ENCODE measurements at places on chromosomes 16 and 17.

GRCh38 chr17:17523001-17523730 is 27.0 kb upstream of the RASD1 start:
- no peak for DNase-seq

DNA sequence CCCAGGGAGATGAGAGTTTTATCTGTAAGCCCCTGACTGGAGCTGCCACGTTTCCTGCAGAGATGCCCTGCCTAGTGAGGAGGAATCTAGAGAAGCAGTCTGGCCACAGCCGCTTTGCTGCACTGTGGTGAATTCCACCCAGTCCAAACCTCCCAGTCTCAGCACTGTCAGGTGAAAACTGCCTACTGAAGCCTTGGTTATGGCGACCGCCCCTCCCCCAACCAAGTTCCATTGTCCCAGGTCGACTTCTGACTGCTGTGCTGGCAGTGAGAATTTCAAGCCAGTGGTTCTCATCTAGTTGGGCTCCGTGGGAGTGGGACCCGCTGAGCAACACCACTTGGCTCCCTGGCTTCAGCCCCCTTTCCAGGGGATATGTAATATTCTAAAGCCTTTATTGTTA is 10.2 kb upstream of the LYZL6 start:
- DNase-seq = no peak

DNA sequence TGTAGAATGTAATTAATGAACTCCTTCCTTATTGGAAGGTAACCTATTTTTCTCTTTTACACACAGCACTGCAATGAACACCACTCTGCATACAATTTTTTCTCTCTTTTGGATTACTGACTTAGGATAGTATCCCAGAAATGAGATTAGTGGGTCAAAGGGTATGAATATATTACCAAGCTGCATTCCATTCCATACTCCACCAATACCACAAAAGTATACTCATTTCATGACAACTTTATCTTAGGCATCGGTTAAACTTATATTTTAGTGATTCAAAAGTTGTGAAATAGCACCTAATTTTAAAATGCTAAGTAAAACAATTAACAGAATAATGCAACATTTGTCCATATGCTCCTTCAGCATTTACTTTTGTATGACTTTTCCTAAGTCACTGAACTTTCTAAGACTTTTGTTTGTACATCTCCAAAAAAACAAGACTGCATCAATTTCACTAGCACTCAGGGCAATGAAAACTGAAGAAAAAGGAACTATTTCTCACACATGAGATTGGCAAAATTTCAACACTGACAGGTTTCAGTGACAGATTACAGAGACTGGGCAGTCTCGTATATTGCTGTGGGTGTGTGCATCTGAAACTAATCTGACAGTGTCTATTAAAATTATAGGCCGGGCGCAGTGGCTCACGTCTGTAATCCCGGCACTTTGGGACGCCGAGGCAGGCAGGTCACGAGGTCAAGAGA is 32.1 kb downstream of the HELZ start:
- DNase-seq = peak; percentile 29

DNA sequence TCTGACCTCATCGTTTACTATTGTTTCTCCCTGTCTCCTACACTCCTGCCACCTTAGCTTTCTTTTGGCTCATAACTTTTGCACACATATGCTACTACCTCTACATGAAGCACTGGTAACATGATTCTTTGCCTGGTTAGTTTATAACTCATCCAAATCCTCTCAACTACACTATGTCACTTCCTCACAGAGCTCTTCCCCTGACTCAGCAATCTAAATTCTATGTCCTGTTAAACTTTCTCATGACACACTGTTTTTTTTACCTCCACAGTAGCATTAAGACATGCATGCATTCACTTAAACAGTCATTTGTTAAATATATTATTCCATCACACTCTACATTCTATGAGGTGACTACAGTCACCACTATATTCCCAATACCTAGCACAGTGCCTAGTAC is 19.7 kb downstream of the APPBP2 start:
- DNase-seq = no peak

GRCh38 chr16:22296225-22297113 is 740 bp upstream of the POLR3E start:
- DNase-seq = no peak

- no peak for DNase-seq
Observed at GRCh38 chr16:84258266-84258665, 18.5 kb upstream of the KCNG4 start.

- no peak for DNase-seq
Observed at GRCh38 chr17:28230011-28230410, 89.0 kb upstream of the TMEM97 start.

GRCh38 chr17:8563024-8563776 is 67.3 kb downstream of the MYH10 start:
- no peak for DNase-seq

DNA sequence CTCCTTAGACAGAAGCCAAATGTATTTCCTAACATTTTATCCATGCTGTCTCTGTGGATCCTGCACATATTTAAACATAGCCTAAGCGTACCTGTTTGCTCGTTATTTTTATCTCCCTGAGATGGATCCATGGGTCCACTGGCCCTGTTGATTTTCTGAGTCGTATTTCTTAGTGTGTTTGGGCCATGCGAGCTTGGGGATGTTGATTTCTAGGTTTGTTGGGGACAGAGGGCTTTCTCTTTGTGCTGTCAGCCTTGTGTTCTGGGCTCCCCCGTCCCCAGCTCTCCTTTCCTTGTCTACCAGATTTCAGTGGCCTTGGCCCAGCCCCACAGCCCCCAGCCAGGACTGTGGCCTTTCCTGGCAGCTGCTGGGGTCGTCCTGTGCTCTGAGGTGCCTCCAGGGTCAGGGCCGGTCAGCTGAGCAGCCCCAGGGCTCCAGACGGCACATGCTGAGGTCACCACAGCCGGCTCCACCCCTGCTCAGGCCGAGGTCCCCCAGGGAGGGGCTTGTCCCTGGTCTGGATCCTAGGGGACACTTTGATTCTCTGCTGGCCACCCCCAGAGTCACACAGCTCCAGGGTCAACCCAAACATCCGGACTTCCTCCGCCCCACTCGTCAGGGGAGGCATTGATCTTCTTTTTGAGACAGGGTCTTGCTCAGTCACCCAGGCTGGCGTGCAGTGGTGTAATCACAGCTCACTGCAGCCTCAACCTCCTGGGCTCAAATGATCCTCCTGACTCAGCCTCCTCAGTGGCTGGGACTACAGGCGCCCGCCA is 4.4 kb downstream of the SSTR5 start:
- DNase-seq = no peak

- peak; percentile 96 for DNase-seq
Observed at GRCh38 chr17:36948717-36949460, at the start of gene AATF. AATF (plus strand) TSS chr17:36948954; CDS start chr17:36949126, 172 bp downstream.

DNA sequence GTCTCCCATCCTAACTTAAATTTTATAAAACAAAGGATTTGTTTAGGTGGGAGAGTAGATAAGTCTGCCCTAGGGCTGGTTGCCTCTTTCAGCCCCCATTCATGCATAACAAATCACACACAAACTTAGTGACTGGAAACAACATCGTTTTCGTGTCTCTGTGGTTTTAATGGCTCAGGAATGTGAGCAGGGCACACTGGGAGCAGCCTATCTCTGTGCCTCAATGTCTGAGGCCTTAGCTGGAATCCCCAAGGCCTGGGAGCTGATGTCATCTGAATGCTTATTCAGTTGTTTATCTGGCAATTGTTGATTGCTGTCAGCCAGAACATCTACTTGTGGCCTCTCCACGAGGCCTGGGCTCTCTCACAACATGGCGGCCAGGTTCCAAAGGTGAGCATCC is 101.9 kb upstream of the HSBP1 start:
- no peak for DNase-seq

GRCh38 chr16:73306901-73307413 is 259.0 kb upstream of the ZFHX3 start:
- no peak for DNase-seq

GRCh38 chr16:3182608-3183444 is 5.2 kb upstream of the OR1F1 start:
- DNase-seq = no peak

GRCh38 chr16:89764711-89765201 is 43.4 kb downstream of the ZNF276 start:
- DNase-seq = no peak

DNA sequence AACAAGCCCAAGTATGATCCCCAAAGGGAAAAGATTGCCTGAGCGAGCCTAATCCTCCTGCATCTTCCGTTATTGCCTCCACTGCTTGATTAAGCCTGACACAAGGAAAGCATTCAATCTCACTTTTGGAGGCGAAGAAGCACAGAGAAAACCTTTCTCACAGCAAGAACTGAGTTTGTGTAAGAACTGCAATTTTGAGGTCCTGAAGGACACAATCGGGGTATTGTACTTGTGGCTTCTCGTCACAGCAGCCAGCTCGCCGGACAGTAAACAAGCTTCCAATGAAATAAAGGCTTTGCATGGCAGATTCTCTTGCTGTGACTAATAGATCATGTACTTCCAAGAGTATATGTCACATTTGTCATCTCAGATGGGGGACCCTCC is 18.7 kb upstream of the FOXF1 start:
- DNase-seq = no peak

DNA sequence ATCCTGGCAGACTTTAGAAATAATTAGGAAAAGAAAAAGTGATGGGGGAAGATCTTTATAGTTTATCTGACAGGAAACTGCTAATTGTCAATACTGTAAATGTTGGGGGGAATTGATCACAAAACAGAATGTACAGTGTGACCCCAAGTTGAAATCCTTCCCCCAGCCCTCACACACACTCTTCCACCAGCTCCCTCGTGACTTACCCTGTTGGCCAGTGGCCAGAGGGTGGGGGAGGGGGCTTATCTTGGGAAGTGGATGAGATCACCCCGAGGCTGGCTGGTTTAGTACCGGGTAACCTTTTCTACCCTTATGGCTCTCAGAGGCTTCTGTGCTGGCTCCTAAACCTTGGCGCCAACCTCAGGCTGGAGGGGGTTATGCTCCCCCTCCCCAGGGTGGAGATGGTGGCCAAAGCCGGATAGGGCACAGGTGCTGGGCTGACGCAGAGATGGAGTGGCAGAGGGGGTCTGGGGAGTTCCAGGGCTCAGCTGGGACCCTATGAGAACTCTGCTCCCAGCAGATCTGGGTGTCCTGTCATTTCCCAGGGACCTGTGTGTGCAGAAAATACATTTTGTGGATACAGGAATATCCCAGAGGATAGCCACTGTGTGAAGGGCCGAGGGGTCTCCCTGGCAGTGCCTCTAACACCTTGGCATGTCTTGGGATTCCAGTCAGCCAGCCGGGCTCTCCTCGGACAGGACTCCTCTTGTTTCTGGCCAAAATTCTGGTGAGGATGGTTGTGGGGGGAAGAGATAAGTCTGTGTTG is 18.6 kb downstream of the CDH16 start:
- no peak for DNase-seq

GRCh38 chr16:6482696-6483468 is 849.8 kb upstream of the RBFOX1 start:
- DNase-seq = no peak

DNA sequence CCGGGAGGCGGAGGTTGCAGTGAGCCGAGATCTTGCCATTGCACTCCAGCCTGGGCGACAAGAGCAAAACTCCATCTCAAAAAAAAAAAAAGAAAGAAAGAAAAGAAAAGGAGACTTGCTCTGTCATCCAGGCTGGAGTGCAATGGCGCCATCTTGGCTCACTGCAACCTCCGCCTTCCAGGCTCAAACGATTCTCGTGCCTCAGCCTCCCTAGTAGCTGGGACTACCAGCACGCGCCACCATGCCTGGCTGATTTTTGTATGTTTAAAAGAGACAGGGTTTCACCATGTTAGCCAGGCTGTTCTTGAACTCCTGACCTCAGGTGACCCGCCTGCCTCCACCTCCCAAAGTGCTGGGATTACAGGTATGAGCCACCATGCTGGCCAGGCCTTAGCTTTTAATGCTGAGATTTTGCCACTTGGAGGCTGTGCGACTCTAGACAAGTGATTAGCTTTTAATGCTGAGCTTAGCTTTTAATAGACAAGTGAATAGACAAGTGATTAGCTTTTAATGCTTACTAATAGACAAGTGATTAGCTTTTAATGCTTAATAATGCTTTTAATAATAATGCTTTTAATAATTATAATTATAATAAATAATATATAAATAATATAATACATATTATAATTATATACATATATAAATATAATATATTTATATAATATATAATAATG is 9.6 kb downstream of the LDAF1 start:
- DNase-seq = no peak

DNA sequence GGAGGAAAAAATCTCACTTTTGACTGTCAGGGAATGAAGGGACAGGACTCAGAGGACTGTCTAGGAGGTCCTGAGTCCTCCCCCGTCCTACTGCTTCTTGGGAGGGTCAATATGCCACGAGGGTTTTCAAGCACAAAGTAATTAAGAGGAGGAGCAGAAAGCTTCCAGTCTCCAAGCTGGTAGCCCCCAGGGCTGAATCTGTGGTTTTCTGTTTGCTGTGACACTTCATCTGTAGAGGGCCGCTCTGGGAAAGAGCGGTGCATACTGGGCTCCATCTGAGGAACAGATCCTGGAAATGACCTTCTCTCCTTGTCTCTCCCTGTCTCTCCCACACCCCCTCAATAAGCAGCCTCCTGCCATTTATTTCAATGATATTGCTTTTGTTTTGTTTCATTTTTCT is 180.1 kb upstream of the SDK2 start:
- no peak for DNase-seq

GRCh38 chr17:71983828-71984227 is 137.0 kb upstream of the SOX9 start:
- DNase-seq = no peak

- DNase-seq = peak; percentile 73
Observed at GRCh38 chr16:88747588-88748301, 37.3 kb downstream of the PIEZO1 start.

DNA sequence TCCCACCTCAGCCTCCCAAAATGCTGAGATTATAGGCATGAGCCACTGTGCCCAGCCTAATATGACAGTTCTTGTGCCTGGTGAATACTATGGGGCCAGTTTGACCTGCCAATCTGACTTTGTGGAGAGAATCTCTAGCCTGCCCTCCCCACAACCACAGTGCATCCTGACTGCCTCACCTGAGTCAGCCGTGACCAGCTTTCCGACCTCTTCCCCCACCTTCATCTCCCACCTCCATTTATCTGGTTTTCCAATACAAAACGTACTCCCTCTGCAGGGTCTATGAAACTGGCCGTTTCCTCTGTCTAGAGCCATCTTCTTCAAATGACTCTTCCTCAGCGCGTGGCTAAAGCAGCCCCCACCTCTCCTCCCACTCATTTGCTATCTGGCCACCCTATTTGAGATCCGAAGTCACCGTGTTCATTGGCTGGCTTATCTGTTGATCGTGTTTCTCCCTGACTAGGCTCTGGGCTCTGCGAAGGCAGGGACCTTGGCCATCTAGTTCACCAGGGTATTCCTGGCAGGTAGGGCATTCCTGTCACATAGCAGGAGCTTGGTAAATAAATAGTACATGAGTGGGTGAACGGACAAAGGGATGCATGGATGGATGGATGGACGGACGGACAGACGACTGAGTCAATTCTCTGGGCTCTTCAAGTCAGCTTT is 22.3 kb upstream of the PLLP start:
- no peak for DNase-seq

GRCh38 chr16:87241137-87241771 is 75.9 kb downstream of the C16orf95 start:
- DNase-seq = no peak

DNA sequence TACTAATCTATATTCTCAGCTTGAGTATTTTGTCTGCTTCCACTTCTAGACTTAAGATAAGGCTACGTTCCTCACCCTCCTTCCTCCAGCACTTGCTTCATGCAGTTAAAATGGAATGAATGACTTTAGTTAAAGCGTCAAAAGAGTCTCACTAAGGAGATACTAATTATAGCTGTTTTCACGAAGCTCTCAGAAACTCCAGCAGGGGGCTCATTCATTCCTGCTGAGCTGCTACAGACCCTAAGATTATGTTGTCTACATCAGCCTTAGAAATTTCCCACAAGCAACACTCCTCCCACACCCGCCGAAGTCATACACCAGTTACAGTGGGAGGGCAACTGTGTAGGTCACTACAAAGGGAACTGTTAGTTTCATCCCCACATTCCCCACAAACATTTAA is 57.0 kb upstream of the KIFC3 start:
- DNase-seq = no peak
